ENCODE measurements at places on chromosomes 3 and 15. TPM values are rescaled to one million over a fixed set of nuclear protein-coding genes. Genes with fewer than 3 reads are reported as not detected.

DNA sequence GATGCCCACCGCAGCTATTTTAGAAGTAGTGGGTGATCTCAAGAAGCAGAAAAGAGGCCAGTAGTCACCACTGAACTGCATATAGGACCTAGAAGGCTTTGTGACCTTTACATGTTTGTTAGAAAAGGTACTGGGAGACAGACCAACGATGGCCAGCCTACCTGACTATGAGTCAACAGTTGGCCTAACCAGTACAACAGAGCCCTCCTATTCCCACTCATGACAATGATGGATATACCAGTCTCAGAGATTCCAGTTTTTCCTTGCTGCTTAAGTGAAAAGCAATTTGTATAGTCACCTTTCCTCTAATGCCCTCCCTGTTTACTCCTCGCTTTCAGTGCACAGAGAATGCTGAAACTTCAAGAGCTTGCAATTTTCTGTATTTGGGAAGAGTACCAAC, 86.6 kb upstream of the PPIB start:
- no peak for DNase-seq

Gene CP
- total RNA-seq: 2.8 TPM

DNA sequence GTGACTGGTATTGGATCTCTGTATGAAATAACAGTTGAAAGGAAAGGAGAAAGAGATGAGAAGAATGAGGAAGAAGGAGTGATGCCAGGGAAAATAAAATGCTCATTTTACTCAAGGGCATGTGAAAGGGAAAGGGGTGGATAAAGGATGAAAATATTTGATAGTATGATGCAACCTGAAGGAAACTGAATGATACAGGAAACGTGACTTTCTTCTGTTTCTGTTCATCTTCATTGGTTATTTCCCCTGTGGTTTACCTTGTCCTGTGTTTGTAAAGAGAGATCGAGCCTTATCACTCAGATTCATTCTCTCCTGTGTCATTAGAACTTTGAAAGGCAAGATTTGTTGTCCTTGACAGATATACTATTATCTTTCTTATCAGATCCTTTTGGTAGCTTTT, 243.6 kb upstream of the SLITRK3 start:
- DNase-seq: no peak

Gene INKA1
- 4.0 TPM for total RNA-seq

Gene TRIM42
- not detected for total RNA-seq

Gene CYP11A1
- 3.3 TPM for total RNA-seq

Gene ARHGAP11A
- total RNA-seq: 43.1 TPM

- no peak for DNase-seq
Observed at GRCh38 chr15:85745525-85746150, 49.1 kb downstream of the KLHL25 start.

Gene PLA2G4E
- not detected for total RNA-seq

Gene GRAMD1C
- total RNA-seq: 3.3 TPM

GRCh38 chr15:92619145-92620101, 36.2 kb downstream of the FAM174B start:
- DNase-seq: no peak

- DNase-seq: no peak
Observed at GRCh38 chr3:187255314-187255713, 36.2 kb downstream of the MASP1 start.

- DNase-seq: no peak
Observed at GRCh38 chr3:54137311-54137710, 15.0 kb downstream of the CACNA2D3 start.

GRCh38 chr3:157107644-157108133, 52.3 kb downstream of the CCNL1 start:
- DNase-seq: no peak

- peak; percentile 39 for DNase-seq
Observed at GRCh38 chr3:113277941-113278598, 66.7 kb downstream of the BOC start.

- peak; percentile 55 for DNase-seq
Observed at GRCh38 chr3:10248984-10249748, 907 bp downstream of the TATDN2 start.
